ENCODE measurements at places on chromosomes 2 and 18. TPM values are rescaled to one million over a fixed set of nuclear protein-coding genes. Genes with fewer than 3 reads are reported as not detected.
A peak's percentile ranks its signal among the peaks of the same experiment; 100 is the strongest.

- DNase-seq: no peak
- H3K4me1 ChIP-seq: peaks cover 26% of the 10 kb centered on the region
- H3K36me3 ChIP-seq: peaks cover 22% of the 10 kb centered on the region
- no peaks in the 10 kb centered on the region for H3K27me3 ChIP-seq
- H3K27ac ChIP-seq: no peak overlapping the region
- H3K4me3 ChIP-seq: no peak overlapping the region
Measured at GRCh38 chr2:8242739-8243138, 439.1 kb upstream of the ID2 start.

DNA sequence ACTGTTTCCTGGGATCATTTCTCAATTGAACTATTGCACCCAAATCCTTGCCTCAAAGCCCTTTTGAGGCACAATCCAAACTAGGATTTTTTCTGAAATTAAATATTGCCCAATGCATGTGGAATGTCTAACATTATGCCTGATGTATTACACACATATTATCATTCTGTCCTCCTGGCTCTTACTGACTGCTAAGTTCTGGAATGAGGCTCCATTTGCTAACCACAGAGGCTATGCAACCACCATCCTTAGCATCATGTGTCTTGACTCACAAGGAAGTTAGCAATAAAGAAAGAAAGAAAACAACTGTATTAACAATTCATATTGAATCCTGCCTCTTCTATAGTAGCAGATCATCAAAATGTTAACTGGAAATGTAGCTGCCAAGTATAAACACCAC lies 1142.7 kb downstream of the CNTNAP5 start:
- H3K27ac ChIP-seq: no peak overlapping the region
- H3K4me1 ChIP-seq: no peaks in the 10 kb centered on the region
- DNase-seq: no peak
- H3K4me3 ChIP-seq: no peak overlapping the region

DYSF gene
- 8.9 TPM for total RNA-seq

DNA sequence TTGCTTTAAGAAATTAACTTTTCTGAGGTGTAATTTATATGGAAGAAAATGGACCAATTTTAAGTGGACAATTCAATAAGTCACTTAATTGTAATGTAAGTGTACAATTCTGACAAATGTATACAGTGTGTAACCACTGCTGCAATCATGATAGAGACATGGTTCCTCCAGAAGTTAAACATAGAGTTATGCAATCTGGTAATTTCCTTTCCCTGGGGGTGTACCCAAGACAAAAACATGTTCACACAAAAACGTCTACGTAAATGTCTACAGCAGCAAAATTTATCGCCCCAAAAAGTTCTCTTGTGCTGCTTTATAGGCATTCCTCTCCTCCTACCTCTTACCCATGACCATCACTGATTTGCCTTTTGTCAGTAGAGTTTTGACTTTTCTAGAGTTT lies 141.5 kb downstream of the AQP4 start:
- no peak overlapping the region for H3K4me3 ChIP-seq
- H3K27ac ChIP-seq: no peak overlapping the region
- DNase-seq: no peak
- H3K4me1 ChIP-seq: no peaks in the 10 kb centered on the region
- H3K27me3 ChIP-seq: peaks cover 6% of the 10 kb centered on the region

- no peak for DNase-seq
- no peaks in the 10 kb centered on the region for H3K27me3 ChIP-seq
- H3K4me1 ChIP-seq: peaks cover 85% of the 10 kb centered on the region
- H3K36me3 ChIP-seq: peaks cover 62% of the 10 kb centered on the region
- H3K27ac ChIP-seq: peak overlapping the region; percentile 72
Measured at GRCh38 chr2:30257266-30258214, 26.2 kb downstream of the LBH start.

- H3K36me3 ChIP-seq: no peaks in the 10 kb centered on the region
- no peak overlapping the region for H3K4me3 ChIP-seq
- no peaks in the 10 kb centered on the region for H3K27me3 ChIP-seq
- no peak for DNase-seq
Measured at GRCh38 chr2:29747786-29748470, 173.5 kb downstream of the ALK start.

- peaks cover 34% of the 10 kb centered on the region for H3K27me3 ChIP-seq
- no peak overlapping the region for H3K27ac ChIP-seq
Measured at GRCh38 chr18:644395-645004, 13.0 kb upstream of the TYMS start.

GRCh38 chr2:128600581-128601297 lies 282.1 kb upstream of the HS6ST1 start:
- H3K27me3 ChIP-seq: no peaks in the 10 kb centered on the region
- H3K4me1 ChIP-seq: no peaks in the 10 kb centered on the region
- H3K4me3 ChIP-seq: no peak overlapping the region
- no peaks in the 10 kb centered on the region for H3K36me3 ChIP-seq
- no peak for DNase-seq
- H3K27ac ChIP-seq: no peak overlapping the region

Data from activated CD8-positive, alpha-beta memory T cell treated with anti-CD3 and anti-CD28 coated beads, Interleukin-2, amount 10 ng/mL, durations not matched to agents 7 days and 5 days (primary cell).